Esophagus squamous epithelium (tissue), 5 donors: ENCODE measurements at places on chromosomes 11 and 22.

GRCh38 chr11:133234883-133235282, 297.4 kb downstream of the OPCML start:
- DNase-seq = no peak

DNA sequence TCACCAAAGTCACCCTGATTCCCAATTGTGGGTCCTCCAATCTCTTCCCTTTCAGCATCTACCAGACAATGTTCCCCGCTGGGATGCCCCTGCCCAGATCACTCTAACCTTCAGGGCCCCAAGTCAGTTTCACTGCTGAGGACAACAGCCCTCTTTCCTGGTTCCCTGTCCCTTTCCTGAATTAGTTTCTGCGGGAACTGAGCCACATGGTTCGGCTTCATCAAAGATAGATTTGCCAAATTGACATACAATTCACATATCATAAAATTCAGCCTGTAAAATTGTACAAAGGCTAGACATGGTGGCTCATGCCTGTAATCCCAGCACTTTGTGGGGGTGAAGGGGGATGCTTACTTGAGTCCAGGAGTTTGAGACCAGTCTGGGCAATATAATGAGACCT, 10.1 kb downstream of the PRDX5 start:
- DNase-seq = no peak

DNA sequence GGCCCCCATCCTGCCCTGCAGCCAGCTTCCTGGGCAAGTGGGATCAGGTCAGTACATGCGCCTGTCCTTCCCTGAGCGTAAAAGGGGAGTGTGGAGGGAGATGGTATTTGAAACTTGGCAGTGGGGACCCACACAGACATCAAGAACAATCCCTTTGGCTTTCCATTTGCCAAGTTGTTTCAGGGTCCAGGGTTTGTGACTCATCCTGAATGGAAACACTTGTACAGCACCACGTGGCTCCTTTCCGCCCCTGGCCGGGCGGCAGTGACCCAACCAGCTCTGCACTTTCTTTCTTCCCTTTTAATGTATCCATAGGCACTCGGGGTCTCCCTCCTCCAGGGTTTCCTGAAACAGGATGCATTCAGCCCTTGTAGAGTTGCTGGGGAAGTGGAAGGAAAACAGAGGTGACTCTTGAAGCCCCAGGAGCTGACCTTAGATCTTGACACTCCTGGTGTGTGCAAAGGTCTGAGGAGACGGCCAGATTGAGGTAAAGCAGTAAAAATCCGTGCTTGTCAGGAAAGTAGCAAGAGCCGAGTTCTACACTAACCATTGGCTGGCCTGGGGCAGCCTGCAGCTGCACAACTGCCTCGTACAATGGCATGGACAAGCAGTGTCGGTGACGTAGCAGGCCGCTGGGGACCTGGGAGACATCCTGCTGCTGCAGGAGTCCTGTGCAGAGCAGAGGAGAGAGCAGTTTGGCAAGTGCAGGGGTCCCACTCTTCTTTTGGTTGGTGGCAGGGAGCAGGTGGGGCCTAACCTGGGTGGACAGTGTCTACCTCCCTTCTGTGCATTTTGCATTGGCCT, 189.8 kb downstream of the SNX19 start:
- DNase-seq = no peak

GRCh38 chr11:79076526-79077115, 364.2 kb downstream of the TENM4 start:
- DNase-seq = no peak

- no peak for DNase-seq
Observed at GRCh38 chr11:16286095-16286494, 70.3 kb downstream of the SOX6 start.
